ENCODE measurements at places on chromosomes 12 and 14.
A peak's percentile ranks its signal among the peaks of the same experiment; 100 is the strongest.

- no peak for DNase-seq
Observed at GRCh38 chr12:68403296-68403695, 71.1 kb upstream of the MDM1 start.

- no peak for DNase-seq
Observed at GRCh38 chr12:89264837-89265236, 87.5 kb downstream of the DUSP6 start.

GRCh38 chr12:19712041-19712440, 272.7 kb downstream of the AEBP2 start:
- DNase-seq = no peak

GRCh38 chr14:90495357-90496276, 98.8 kb downstream of the CALM1 start:
- peak; percentile 72 for DNase-seq

GRCh38 chr14:32263939-32264567, 61.0 kb upstream of the RNU6-8 start:
- no peak for DNase-seq

GRCh38 chr14:105178069-105178867, 2.8 kb downstream of the NUDT14 start:
- DNase-seq = no peak

GRCh38 chr12:66587912-66588311, 91.0 kb downstream of the GRIP1 start:
- no peak for DNase-seq

Measured in HT-29 (cell line).